ENCODE measurements at places on chromosomes 12 and 14.

GRCh38 chr12:76768576-76768975 is 4.7 kb downstream of the ZDHHC17 start:
- no peak for DNase-seq

GRCh38 chr12:1047898-1048660 is 57.1 kb downstream of the ERC1 start:
- DNase-seq: no peak

- no peak for DNase-seq
Measured at GRCh38 chr12:131994589-131994988, 44.8 kb downstream of the EP400 start.

GRCh38 chr12:38384816-38385378 is 68.3 kb downstream of the ALG10B start:
- DNase-seq: no peak

- no peak for DNase-seq
Measured at GRCh38 chr14:34711169-34711568, 3.2 kb downstream of the CFL2 start.

- no peak for DNase-seq
Measured at GRCh38 chr12:49661191-49661590, 37.8 kb downstream of the PRPF40B start.

DNA sequence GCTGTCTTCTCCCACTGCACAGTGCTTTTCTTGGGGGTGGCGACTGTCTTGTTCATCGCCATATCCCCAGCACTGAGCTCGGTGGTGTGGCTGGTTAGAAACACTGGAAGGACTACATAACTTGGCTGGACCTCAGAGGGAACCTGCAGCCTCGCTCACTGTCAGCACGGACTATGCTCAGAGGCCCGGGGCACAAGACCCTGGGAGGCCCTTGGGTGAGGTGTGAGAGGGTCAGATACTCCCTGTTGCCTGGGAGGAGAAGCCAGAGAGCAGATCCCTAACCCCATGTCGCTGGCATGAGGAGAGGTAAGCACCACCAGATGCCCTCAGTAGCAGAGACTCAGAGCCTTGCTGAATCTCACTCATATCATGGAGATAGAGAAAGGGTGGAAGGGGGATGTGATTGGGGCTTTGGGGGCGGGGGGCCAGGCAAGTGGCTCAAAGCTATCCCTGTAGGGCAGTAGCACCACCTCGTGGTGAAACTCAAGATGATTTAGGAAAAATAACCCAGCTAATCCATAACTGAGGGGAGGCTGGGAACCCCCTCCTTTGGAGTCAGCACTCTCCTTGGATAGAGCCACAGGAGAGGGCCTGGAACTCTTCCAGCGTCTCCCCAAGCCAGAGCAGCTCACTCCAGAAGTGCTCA is 18.7 kb upstream of the HDAC7 start:
- DNase-seq: no peak

- DNase-seq: no peak
Measured at GRCh38 chr12:93795352-93795751, 118.2 kb downstream of the CRADD start.

DNA sequence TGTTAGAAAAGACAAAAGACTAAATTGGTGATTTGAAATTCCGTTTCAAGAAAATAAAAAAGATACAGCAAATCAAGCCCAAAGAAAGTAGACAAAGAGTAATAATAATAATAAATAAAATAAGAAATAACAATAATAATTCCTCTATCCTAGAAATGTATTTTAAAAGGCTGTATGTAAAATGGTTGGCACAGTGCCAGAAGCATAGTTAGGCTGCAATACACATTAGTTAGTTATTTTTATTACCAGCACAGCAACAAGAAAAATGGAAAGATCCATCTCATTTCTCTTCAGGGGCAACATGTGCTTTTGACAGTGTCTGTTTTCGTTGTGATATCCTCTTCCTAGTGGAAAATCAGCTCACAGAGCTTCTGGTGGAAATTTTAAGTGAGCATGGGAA is 174.1 kb upstream of the TMTC1 start:
- no peak for DNase-seq

DNA sequence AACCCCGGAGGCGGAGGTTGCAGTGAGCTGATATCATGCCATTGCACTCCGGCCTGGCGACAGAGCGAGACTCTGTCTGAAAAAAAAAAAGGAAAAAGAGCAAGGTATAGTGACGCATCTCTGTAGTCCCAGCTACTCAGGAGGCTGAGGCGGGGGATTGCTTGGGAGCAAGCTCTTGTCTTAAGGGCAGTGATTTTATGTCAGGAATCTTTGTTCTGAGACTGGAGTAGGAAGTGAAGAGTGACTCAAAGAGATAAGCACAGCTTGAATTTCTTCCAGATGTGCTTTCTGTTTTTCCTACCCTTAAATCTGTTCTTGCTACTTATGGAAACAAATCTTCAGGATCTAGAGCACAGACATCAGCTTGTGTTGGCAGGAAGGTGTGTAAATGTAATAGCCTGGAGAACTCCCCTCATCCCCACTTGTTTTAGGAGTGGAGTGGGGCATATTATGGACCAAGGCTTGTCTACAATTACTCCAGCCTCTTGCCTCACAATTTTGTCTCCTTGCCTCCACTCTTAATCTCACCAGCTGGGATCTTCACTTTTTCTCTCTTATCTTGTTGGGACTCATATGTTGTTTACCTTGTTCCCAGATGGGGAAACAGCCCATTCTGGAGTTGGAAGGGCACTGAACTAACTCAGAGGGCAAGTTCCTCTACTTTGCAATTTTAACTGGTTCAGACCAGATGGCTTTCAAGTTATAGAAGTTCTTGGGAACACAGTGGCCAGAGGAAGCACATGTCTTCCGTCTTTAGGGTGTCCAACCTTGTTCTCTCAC is 7.5 kb downstream of the TMED2 start:
- DNase-seq: no peak

DNA sequence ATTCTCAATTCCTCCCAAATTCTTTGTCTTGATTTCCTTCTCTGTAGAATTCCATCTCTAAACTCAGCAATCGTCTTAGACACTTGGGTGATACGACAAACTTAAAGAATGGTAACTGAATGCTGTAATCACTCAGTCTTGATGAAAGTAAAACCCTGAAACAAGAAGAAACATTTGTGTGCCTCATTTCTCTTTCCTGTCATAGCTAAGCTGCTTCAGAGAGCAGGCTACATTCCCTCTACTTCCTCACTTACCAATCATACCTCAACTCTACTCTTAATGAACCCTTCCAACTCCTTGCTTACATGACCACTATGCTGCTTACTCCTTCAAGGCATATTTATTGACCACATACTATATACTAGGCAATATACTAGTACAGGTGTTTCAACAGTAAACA is 8.3 kb downstream of the MAP4K5 start:
- DNase-seq: no peak

GRCh38 chr14:99317231-99318090 is 45.5 kb upstream of the BCL11B start:
- no peak for DNase-seq

DNA sequence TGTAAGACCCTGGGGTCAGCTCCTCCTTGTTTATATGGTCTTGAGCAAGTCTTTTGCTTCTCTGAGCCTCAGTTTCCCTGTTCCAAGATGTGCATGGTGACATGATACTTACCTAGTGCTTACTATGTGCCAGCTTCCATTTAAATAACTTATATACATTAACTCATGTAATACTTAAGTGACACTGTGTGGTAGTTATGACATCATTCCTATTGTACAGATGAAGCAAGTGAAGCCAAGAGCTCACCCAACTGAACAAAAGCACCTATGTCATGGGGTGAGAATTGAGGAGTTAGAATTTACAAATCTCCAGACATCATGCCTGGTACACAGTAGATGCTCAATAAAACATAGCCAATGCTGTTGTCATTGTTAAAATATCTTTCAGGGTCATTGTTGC is 41.3 kb upstream of the CMKLR1 start:
- no peak for DNase-seq

DNA sequence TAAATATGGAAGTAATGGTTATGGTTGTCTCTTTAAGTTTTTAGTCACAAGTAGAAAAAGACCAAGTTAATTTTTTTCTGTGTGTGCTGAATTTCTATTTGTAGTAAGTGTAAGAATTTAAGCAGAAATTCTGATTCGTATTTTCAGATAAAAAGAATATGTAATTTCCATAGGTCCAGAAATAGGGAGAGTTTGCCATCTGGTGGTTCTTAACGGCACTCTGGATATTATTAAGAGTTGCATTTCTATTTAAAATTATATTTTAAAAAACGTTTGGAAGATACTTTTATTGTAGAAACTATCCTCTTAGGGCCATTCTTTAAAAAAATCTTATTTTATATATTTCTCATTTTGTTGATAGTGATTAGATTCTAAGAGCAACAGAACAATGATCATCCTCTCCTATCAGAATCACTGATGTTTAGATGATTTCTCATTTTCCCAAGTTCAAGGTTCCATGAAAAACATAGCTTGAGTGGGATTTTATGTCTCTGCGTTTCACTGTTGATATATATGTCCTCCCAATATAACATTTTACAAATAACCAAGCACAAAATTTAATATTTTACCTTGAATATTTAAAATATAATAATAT is 88.3 kb downstream of the LRRK2 start:
- DNase-seq: no peak

- no peak for DNase-seq
Measured at GRCh38 chr14:51730098-51730497, 78.4 kb downstream of the FRMD6 start.

GRCh38 chr12:65885312-65885711 is 61.0 kb downstream of the HMGA2 start:
- DNase-seq: no peak

GRCh38 chr14:76984787-76985375 is 43.6 kb downstream of the IRF2BPL start:
- DNase-seq: no peak

- no peak for DNase-seq
Measured at GRCh38 chr12:1542599-1542998, 51.8 kb downstream of the FBXL14 start.

- DNase-seq: peak; percentile 84
Measured at GRCh38 chr12:132506328-132507160, 16.6 kb downstream of the FBRSL1 start.

GRCh38 chr12:89345830-89346740 is 6.2 kb downstream of the DUSP6 start:
- DNase-seq: no peak

DNA sequence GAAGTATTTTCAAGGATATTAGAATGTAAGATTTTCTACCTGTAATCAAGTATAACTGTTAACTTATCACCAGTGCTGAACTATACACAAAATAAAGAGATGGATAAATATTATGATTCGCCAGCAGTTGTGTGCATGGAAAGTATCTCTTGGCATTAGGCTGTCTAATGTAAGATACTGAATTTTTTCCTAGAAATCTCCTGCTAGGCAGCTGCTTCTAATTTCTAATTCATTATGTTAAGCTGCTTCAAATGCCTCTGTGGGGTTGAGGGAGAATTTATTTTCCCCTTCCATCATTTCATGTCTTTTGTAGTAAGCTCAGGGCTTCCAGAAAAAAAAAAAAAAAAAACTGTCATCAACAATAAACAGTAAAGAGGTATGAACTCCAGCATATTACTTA is 516.0 kb downstream of the DIO2 start:
- DNase-seq: no peak

- DNase-seq: no peak
Measured at GRCh38 chr12:108193917-108194316, 64.8 kb downstream of the WSCD2 start.

DNA sequence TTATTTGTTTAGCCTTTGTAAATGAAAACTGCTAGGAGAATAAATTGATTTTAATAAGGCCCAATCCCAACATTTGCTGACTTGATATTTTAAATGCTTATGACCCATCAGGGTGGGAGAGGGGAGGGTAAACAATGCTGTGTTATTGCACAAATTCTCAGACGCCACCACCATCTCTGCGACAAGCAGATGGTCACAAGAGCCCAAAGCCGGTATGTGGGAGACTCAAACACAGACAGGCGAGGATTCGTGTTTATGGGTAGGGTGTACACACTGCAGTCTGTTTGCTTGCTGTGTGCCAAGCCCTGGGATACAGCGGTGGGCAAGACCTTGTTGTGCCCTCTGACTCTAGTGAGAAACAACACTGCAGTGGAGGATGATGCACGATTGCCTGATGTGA is 39.2 kb upstream of the PWP1 start:
- DNase-seq: no peak

DNA sequence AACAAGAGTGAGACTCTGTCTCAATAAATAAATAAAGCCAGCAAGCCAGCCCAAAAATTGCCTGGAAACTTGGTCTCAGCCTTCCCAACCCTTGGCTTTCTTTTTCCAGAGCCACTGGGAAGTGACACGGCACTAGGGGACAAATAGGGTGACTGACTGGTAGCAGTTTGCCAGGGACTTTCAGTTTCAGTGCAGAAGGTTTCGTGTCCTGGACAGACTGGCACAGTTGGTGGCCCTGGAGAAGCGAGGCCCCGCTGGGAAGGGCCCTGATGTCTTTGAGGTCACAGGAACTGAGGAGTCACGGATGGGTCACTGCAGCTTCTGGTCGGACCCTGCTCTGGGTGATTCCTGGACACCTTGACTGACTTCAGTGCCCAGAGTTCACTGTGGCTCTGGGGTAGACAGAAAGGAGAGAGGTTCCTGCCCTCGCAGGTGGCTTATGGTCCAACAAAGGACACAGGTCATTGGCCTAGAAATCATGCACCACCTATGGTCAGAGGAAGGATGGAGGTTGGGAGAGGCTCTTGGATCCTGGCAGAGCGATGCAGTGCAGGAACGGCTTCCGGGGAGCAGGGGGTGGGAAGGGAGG is 2.7 kb downstream of the LRRC43 start:
- no peak for DNase-seq

GRCh38 chr12:39503439-39503838 is 60.5 kb upstream of the KIF21A start:
- no peak for DNase-seq

DNA sequence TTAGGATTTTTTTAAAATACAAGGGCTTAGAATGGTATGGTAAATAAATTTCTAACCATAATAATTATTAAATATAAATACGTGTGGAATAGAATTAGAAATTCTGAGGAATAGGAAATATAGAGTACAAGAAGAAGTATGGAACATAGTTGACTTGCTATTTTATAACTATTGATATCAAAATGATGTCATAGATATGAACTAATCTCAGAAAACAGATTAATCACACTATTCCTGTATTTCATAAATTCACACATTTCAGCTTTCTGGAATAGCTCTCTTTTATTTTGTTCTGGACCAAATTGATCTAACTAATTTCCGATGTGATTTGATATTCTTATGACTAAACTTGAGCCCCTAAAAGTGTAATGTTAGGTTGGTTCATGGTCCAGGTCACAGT is 237.2 kb upstream of the NPAS3 start:
- no peak for DNase-seq

DNA sequence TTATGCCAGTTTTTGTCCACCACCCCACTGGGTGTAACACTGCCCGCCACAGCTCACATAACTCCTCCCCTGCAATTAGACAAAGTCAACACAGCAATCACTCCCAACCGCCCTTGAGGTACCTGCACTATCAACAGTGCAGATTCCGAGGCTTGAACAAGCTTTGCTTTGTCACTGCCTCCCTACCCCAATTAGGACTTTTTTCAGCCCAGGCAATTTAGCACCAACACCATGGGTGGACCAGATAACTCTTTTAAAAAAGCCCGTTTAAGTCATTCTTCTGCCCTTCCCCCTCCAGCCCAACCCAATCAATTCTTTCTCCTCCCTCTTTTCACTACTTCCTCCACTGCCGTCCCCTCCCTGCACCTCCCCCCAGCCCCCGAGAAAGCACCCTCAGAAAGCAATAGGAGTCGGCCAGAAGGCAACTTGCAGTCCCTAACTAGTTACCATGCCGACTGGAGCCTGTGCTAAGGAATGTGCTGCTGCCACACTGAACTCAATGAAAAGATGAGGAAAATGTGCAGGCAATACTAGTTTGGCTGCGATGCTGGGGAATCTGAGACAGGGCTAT is 45.7 kb upstream of the OTX2 start:
- no peak for DNase-seq

- DNase-seq: no peak
Measured at GRCh38 chr12:121775501-121775900, 18.0 kb downstream of the RHOF start.
